ENCODE measurements at places on chromosomes 4 and X.

GRCh38 chr4:177975315-177975987 lies 533.2 kb upstream of the AGA start:
- DNase-seq: no peak

GRCh38 chrX:638482-639131 lies 8.0 kb downstream of the SHOX start:
- DNase-seq: no peak

DNA sequence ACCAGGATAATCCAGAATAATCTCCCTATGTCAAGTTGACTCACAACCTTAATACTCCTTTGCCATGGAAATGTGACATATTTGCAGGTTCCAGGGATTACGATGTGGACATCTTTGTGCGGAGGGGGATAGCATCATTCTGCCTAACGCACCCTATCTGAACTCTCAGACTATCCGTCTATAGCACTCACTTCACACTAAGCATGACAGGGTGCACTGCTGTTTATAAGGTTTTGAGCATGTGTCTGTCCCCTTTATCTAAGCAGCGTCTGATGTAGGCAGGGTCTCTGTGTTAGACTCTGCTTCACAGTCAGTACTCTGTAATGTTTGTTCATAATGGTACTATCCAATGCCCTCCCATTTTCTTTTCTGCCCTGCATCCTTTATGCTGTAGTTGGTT lies 43.4 kb upstream of the PRSS48 start:
- DNase-seq: no peak

GRCh38 chr4:48346594-48346993 lies 5.3 kb downstream of the SLAIN2 start:
- no peak for DNase-seq

DNA sequence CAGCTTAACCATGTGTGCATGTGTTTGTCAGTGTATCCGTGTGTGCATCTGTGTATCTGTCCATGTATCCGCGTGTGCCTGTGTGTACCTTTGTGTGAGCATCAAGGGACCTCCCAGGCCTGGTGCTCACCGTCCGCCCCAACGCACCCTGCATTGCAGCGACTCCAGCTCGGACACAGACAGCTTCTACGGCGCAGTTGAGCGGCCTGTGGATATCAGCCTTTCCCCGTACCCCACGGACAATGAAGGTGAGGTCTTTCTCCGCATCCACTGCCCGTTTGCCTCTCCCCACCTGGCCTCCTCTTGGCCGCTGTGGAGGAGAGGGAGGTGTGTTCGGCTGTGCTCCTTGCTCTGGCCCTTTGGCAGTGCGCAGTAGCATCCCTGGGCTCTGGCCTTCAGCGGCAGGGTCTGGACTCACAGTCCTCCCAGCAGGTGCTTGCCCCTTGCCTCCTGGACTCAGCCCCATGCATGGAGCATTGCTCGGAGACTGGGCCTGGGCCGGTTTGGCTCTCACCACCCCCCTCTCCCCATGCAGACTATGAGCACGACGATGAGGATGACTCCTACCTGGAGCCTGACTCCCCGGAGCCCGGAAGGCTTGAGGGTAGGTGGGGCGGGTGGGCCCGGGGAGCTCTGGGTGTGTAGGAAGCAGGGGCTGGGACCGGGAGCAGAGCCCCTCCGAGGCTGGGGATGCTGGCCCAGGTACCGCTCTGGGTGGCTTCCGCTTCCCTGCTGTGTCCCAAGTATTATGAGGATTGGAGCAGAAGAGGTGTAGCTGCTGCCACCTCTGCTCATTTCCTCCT lies 16.4 kb upstream of the ADD1 start:
- DNase-seq: no peak

DNA sequence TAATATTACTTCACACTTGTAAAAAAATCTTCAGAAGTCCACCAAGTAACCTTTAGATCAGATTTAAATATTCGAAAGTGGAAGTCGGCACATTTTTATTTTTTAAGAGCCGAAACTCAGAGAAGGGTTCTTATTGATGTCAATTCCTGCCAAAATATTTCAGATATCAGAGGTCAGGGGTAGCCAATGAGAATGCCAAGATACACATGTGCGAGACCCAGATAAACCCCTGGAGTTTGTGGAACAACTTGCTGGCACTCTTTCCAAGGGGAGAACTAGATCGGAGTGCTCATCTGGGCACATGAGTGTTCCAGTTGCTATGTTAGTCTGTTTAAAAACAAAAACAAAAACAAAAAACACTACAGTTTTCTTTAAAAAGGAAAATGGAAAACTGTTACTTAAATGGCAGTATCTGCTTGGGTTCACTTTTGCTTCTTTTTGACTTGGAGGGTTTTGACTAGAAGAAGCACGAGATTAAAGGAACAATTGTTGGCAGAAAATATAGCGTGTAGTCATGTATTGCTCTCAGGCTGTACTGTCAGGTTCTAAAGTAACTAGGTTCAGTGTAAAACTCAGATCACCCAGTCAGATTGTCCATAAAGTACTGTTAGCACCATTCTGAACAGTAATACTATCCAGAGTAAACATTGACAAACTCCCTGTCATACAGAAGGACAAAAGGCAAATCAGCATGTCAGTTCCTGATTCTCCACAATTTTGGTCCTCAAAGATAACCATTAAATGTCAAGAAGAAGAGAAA lies 188.0 kb upstream of the PACRGL start:
- no peak for DNase-seq

DNA sequence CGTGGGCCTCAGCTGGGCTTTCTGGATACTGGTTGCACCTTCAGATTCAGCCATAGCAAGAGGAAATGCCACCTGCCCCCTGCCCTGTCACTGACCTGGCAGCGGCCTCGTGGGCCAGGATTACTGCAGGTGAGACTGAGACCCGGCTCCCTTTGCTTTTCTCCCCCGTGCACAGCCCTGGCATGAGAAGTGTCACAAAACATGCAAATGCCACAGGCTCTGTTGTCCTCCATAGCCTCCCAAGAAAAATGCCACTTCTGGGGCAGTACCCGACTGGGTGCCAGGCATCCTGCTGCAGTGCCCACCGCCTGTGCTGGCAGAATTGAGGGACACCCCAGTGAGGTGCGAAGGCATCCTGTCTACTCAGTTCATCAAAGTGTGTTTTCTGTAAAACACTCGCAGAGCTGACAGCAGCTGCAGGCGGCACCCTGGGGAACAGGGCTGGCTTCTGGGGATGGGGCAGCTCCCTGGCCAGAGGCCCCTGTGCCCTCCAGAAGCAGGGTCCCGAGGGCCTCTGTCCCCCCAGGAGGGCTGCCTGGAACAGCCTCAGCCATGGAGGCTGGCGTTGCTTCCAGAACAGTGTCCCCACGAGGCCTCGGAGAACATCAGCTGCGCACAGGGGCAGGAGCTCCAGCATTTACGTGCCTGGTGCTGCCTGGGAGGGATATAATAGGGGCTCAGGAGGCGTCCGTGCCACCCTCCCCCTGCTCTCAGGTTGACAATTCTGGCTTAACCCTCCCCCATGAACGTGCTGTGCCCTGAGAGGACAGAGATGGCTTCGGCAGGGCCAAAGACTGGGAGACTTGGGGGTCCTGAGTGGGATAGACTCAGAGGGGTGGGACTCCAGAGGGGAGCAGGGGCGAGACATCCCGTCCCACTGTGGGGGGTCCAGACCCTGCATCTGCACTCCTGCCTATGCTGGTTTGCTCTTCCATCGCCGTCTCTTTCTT lies 99.5 kb upstream of the NKX1-1 start:
- DNase-seq: no peak

DNA sequence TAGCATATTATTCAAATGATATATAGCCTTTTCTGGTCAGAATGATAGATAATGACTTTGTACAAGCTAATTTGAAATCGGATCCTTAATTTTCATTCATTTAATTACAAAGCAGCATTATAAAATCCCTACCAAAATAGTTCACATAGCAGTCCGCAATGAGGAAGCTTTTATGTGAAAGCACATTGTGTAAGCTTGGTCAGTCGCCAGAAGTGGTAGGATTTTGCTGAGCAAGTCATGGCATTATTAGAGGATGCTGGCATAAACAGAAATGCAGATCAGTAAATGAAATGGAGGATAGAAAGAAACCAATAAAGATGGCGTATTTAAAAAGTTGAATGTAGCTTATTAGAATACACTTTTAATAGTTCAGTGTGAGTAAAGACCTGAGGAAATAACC lies 93.2 kb upstream of the DIAPH2 start:
- no peak for DNase-seq

DNA sequence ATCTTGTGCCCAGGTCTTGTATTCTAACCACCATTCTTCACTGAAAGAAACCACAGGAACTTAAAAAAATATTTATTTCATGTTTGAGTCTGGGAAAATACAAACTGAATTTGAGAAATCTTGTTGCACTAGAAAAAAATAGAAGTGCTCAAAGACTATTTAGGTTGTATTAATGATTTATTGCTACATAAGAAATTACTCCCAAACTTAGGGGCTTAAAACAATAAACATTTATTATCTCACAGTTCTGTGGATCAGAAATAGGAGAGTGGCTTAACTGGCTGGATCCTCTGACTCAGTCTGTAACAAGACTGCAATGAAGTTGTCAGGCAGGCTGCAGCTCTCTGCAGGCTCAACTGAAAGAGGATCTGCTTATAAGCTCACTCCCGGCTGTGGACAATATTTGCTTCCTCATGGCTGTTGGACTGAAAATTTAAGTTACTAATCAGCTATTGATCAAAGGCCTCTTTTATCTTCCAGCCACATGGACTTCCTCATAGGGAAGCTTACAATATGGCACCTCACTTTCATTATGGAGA lies 295.4 kb upstream of the FAM241A start:
- peak; percentile 3 for DNase-seq

DNA sequence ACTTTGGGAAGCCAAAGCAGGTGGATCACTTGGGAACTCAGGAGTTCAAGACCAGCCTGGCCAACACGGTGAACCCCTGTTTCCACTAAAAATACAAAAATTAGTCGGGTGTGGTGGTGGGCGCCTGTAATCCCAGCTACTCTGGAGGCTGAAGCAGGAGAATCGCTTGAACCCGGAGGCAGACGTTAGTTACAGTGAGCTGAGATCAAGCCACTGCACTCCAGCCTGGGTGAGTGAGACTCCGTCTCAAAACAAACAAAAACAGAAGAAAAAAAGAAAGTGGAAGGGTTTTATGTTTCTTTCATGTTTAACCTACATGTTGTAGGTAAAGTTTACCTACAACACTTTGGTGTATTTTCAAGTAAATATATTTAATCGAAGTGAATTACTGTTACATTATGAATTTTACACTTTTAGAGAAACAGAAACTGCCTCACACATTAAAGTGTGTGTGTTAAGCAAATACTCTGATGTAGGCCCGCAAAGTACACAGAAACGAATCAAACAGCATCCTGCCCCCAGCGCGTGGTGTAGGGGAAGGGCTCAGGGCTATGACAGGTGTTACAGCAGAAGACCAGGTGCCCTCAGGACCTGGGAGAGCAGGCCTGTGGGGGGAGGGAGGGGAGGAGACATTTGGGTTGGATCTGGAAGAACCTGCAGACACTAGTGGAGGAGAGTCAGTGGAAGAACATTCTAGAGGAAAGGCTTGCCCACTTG lies 39.0 kb downstream of the PTTG2 start:
- no peak for DNase-seq

DNA sequence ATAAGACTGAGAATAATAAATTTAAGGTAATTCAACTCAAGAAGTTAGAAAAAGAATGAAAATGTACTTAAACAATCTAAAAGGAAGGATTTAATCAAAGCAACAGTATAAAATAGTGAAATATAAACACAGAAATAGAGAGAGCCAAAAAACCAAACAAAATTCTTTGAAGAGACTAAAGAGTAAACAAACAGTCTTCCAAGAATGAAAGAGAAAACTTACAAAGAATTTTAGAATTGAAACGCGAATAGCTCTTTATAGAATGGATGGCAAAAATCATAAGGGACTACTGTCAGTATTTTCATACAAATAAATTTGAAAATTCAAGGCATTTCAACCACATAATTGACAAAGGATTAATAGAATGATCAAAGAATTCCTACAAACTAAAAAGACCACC lies 41.7 kb downstream of the VEGFC start:
- no peak for DNase-seq

GRCh38 chrX:30643313-30643821 lies 9.9 kb upstream of the GK start:
- no peak for DNase-seq

- no peak for DNase-seq
Observed at GRCh38 chrX:131812847-131813825, 210.0 kb upstream of the STK26 start.

DNA sequence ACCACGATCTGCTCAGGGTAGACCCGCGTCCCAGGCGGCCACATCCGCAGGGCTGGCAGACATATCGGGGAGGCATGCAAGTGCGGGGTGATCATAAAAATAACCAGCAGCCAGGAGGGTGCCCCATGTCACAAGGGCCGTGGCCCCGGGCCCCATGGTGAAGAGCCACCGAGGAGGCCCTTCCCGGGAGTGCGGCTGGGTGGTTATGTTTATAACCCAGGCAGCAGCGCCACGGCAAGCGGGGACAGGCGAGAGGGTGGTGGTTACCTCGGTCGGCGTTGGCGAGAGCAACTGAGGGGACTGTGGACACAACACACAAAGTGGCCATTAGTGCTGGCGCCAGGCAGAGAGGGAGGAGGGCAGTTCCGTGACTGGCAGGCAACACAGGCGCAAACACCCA lies 92.7 kb upstream of the AFAP1 start:
- DNase-seq: no peak

GRCh38 chr4:54445866-54446265 lies 211.9 kb upstream of the KIT start:
- DNase-seq: no peak
